ENCODE measurements at places on chromosomes 5 and 9.

- no peak for DNase-seq
Measured at GRCh38 chr5:102765350-102765749, 10.2 kb downstream of the PAM start.

GRCh38 chr9:20357037-20357432 lies 265.3 kb downstream of the MLLT3 start:
- no peak for DNase-seq

DNA sequence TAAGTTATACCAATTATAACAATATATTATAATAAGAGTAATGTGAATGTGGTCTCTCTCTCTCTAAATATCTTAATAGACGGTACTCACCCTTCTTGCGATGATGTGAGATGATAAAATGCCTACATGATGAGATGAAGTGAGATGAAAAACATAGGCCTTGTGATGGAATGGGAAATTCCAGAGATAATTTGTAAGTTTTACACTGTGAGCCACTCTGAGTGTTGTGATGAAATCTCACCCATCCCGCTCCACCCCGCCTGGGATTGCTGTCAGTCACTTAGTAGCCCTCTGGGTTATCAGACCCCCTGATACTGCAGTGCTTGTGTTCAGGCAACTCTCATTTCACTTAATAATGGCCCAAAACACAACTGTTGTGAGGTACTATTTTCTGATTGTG lies 10.5 kb downstream of the SUSD3 start:
- DNase-seq = no peak

GRCh38 chr5:44887722-44888121 lies 79.0 kb downstream of the MRPS30 start:
- no peak for DNase-seq

DNA sequence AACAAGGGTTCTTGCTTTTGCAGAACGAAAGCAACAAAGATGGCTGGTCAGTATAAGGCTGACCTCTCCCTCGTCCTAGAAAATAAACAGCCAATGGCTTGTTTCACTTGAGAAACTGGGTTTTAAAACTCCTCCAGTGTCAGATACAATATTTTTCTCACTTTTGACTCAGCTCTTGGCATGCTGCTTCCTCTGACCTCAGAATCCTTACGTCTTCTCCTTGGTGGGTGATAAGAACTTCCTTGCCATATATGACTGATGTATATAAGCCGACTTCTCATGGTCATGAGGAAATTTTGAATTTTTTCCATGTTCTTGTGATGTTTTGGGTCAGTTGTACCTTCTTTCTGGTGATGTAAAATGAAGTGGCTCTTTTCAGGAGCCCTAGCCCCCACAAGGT lies 3.8 kb downstream of the ZNF618 start:
- DNase-seq = no peak

- DNase-seq = no peak
Measured at GRCh38 chr9:113922160-113922559, 46.1 kb downstream of the ZNF618 start.

DNA sequence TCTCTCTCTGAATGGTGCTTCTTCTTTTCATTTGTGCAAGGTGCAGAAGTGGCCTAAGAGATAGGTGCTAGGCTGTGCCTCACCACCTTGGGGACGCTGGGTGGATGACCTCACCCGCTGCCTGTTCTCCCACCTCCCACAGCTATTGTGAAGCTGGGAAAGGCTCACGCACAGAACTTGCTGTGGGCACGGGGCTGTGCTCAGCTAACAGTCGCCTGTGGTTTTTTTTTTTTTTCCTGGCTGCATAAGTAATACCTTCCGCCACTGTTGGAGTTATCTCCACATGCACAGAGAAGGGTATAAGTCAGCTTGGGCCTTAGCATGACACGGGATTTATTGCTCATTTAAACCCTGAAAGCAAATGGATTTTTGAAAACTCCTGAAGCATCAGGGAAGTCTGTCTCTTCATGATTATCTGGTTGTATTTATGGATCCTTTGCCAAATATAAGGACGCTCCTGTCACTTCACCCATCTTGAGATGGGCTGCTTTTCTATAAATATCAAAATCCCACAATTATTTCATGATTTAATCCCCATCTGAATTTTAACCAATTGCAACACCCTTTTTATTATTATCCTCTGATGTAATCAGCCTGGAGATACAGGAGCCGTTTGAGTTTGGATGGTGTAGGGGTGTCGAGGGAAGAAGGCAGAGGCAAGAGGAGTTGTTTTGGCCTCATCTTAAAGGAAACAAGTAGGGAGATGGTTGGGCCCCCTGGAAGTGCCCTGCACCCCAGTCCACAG lies 9.0 kb downstream of the DBH start:
- DNase-seq = no peak

DNA sequence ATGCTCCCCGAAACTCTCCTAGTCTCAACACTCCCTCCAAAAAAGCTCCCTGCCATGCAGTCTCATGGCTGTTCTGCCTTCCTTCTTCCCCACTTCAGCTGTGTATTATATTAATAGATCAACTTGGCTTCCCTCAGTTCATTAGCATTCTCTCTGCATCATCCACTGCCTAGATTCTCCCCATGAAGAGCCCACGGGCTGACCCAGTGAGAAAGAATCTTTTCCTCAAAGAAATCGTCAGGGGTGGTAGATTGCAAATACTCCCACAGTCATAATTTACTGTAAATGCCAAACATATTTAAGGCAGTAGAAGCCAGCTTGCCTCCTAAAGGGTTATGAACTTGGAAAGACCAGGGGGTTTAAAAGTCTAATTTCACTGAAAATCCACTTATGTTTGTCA lies 33.5 kb downstream of the GNA14 start:
- no peak for DNase-seq

Measured in GM04504 (cell line).